Sigmoid colon (tissue), 7 donors: ENCODE measurements at places on chromosomes 5 and 9.

DNA sequence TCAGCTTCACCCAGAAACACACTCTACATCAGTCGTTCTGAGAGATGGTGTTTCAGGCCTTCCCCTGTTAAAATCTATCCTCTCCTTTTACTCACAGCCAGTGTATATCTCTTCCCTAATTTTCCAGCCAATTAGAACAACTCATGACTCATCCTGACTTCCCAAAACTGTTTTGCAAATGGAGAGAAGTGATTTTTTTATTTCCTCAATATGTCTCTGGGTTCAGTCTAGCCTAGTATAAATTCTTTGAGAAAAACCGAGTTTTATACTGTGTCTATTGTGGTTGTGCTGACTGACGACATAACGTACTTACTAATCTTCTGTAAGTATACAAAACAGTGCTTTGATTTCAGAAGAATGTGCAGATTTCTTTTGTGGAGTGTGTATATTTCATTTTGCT lies 28.4 kb upstream of the CAST start:
- H3K27me3 ChIP-seq, result no peaks in the 10 kb centered on the region
- H3K4me1 ChIP-seq, result no peaks in the 10 kb centered on the region
- no peak overlapping the region for H3K27ac ChIP-seq
- H3K4me3 ChIP-seq, result no peak overlapping the region
- DNase-seq, result no peak

DNA sequence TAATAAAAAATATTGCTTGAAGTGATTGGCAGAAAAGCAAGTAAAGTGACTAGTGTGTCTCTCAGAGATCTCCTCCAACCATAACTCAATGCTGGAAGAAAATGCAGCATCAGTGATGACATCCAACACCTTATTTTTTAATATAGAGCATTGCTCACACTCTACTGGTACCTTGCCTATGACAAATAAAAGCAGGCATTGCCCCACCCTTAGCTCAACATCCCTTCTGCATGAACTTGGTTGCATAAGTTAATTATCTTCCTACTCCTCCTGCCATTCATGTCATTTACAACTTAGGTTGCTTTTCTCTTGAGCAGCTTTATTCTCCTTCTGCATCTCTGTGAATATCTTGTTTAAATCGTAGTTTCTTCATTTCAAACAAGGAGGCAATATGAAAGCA lies 41.2 kb downstream of the FEM1C start:
- no peaks in the 10 kb centered on the region for H3K27me3 ChIP-seq
- no peak for DNase-seq
- no peaks in the 10 kb centered on the region for H3K36me3 ChIP-seq
- no peak overlapping the region for H3K27ac ChIP-seq
- H3K4me1 ChIP-seq, result peaks cover 7% of the 10 kb centered on the region
- no peak overlapping the region for H3K4me3 ChIP-seq

- DNase-seq, result no peak
- H3K36me3 ChIP-seq, result no peaks in the 10 kb centered on the region
- H3K4me3 ChIP-seq, result no peak overlapping the region
These were observed 127.0 kb downstream of the RPS23 start for GRCh38 chr5:82151204-82151603.

DNA sequence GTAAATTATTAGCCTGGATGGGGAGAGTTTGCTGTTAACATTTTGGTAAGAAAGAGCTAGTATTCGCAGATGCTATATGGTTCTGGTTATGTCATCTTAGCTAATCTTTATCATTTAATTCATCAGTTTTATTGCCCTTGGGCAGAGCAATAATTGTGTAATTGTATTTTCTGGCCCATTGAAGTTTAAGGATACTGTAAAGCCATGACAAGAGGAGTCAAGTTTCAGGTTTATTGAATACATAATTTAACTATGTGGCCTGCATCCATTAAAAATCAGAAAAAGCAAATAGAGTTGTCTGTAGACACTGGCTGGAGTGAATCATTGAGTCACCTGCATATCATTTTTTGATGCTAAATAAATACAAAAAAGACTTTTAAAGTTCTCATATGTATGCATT lies 255.8 kb downstream of the PRELID2 start:
- H3K27ac ChIP-seq, result no peak overlapping the region
- DNase-seq, result no peak
- no peaks in the 10 kb centered on the region for H3K36me3 ChIP-seq
- H3K4me3 ChIP-seq, result no peak overlapping the region

GRCh38 chr5:99068944-99069650 lies 140.3 kb upstream of the CHD1 start:
- H3K4me1 ChIP-seq, result no peaks in the 10 kb centered on the region
- H3K36me3 ChIP-seq, result no peaks in the 10 kb centered on the region
- H3K4me3 ChIP-seq, result no peak overlapping the region
- H3K27ac ChIP-seq, result no peak overlapping the region

- H3K4me3 ChIP-seq, result no peak overlapping the region
- no peak for DNase-seq
- no peaks in the 10 kb centered on the region for H3K36me3 ChIP-seq
- no peaks in the 10 kb centered on the region for H3K4me1 ChIP-seq
These were observed 9.2 kb upstream of the HABP4 start for GRCh38 chr9:96440671-96441199.

- no peaks in the 10 kb centered on the region for H3K4me1 ChIP-seq
- no peak overlapping the region for H3K27ac ChIP-seq
- no peaks in the 10 kb centered on the region for H3K27me3 ChIP-seq
- no peak overlapping the region for H3K4me3 ChIP-seq
- peak; percentile 74 for DNase-seq
These were observed 122.2 kb downstream of the FGF10 start for GRCh38 chr5:44266882-44267576.

- DNase-seq, result no peak
- H3K36me3 ChIP-seq, result no peaks in the 10 kb centered on the region
- H3K4me1 ChIP-seq, result peaks cover 8% of the 10 kb centered on the region
- H3K4me3 ChIP-seq, result no peak overlapping the region
- no peaks in the 10 kb centered on the region for H3K27me3 ChIP-seq
These were observed 76.6 kb downstream of the OTULIN start for GRCh38 chr5:14741131-14741530.

GRCh38 chr5:68730220-68730978 lies 363.4 kb upstream of the SLC30A5 start:
- no peak for DNase-seq
- H3K27me3 ChIP-seq, result no peaks in the 10 kb centered on the region
- peak overlapping the region; percentile 76 for H3K27ac ChIP-seq
- no peaks in the 10 kb centered on the region for H3K36me3 ChIP-seq
- H3K4me1 ChIP-seq, result peaks cover 14% of the 10 kb centered on the region
- H3K4me3 ChIP-seq, result no peak overlapping the region

DNA sequence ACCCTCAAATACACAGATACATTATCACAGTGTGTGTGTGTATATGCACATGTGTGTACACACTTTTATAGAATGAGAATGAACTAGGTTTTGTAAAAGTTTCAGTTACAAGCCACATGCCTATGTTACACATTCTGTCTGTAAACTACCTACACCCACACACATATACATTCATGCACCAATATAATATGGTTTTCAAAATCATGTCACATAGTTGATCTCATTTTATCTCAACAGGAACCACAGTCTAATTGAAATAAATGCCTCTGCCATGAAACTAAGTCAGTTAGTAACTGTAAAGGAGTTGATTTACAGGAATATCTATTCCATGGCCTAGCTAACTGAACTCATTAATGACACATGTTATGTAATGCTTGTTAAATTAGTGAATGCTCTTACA lies 646.6 kb downstream of the PDE4D start:
- no peaks in the 10 kb centered on the region for H3K4me1 ChIP-seq
- no peaks in the 10 kb centered on the region for H3K27me3 ChIP-seq
- H3K4me3 ChIP-seq, result no peak overlapping the region
- H3K36me3 ChIP-seq, result no peaks in the 10 kb centered on the region
- peak overlapping the region; percentile 68 for H3K27ac ChIP-seq

DNA sequence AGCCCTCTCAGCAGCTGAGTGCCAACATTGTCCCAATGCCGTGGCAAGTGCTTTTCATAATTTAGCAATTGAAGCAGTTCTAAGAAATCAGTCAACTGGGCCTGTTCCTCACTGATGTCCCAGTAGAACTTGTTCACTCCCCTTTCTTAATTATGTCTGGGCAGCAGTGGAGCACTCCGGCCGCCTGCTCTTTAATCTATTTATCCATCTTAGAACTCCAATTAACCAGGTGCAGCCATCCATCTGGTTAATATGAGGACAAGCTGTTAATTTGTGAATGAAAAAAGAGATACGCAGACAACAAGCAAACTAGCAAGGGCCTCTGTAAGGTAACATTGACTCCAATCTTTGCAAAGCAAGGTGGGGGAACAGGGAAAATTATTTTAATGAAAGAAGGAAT lies 39.4 kb downstream of the MAT2B start:
- no peaks in the 10 kb centered on the region for H3K36me3 ChIP-seq
- H3K4me1 ChIP-seq, result no peaks in the 10 kb centered on the region
- no peak for DNase-seq
- H3K4me3 ChIP-seq, result no peak overlapping the region
- H3K27ac ChIP-seq, result no peak overlapping the region
- no peaks in the 10 kb centered on the region for H3K27me3 ChIP-seq

GRCh38 chr5:95057615-95058014 lies 227.3 kb downstream of the MCTP1 start:
- H3K27ac ChIP-seq, result no peak overlapping the region
- H3K4me1 ChIP-seq, result no peaks in the 10 kb centered on the region
- H3K27me3 ChIP-seq, result no peaks in the 10 kb centered on the region
- no peak overlapping the region for H3K4me3 ChIP-seq

DNA sequence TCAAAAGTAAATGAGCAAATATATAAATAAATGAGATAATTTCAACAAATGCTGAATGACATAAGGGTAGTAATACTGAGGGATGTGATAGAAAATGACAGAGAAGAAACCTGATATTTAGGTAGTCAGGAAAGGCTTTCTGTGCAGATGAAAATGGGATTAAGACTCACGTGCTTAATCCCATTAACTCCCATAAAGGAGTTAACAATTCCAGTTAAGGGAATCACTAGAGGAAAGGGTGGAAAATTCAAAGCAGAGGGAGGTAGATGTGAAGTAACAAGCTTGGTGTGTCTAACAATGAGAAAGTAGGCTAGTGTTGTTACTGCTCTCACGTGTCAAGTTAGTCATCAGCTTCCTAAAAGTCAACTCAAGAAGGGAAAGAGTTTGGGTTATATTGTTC lies 90.5 kb upstream of the TRIM32 start:
- DNase-seq, result no peak
- H3K27me3 ChIP-seq, result no peaks in the 10 kb centered on the region
- H3K4me1 ChIP-seq, result no peaks in the 10 kb centered on the region
- H3K27ac ChIP-seq, result no peak overlapping the region
- H3K4me3 ChIP-seq, result no peak overlapping the region

GRCh38 chr5:132086277-132086794 lies 12.7 kb downstream of the CSF2 start:
- peak; percentile 82 for DNase-seq
- no peaks in the 10 kb centered on the region for H3K27me3 ChIP-seq
- H3K4me3 ChIP-seq, result no peak overlapping the region
- H3K4me1 ChIP-seq, result no peaks in the 10 kb centered on the region
- no peak overlapping the region for H3K27ac ChIP-seq
- no peaks in the 10 kb centered on the region for H3K36me3 ChIP-seq

DNA sequence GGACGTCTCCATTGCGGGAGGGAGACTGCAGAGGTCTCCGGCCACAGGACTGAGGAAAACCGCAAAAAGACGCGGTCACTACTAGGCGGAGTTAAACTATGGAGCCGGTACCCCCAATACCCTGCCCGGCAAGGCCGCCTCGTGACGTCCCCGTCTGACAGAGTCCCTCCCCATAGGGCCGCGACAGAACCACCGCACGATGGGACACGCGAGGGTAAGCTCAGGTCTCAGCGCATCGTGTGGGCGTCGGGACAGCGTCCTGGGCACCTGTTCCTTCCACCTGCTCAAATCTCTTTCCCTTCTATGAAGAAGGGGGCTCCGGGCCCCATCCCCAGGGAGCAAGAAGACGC lies 35.2 kb upstream of the GLDC start:
- peak overlapping the region; percentile 95 for H3K27ac ChIP-seq
- H3K36me3 ChIP-seq, result no peaks in the 10 kb centered on the region
- H3K27me3 ChIP-seq, result no peaks in the 10 kb centered on the region
- H3K4me3 ChIP-seq, result peak overlapping the region; percentile 73
- DNase-seq, result no peak

DNA sequence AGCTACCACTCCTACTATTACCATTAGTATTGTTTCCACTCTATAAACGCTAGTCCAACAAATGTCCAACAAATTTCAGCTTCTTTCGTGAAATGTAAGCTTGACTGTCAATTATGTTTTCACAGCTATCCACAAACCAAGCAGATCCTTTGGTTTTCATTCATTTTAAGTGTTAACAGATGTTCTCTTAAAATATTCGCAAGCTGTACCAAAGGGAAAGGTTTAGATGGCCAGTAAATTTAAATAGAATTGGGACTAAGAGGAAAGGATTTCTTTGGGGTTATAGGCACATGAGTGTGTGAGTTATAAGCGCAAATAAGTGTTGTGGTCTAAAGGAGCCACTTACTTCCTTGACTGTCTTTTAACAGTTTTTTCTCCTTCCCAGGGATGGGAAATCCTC lies 136.8 kb upstream of the ADRA1B start:
- DNase-seq, result no peak
- H3K4me1 ChIP-seq, result no peaks in the 10 kb centered on the region
- no peak overlapping the region for H3K27ac ChIP-seq

GRCh38 chr5:131460867-131461572 lies 174.0 kb downstream of the RAPGEF6 start:
- no peaks in the 10 kb centered on the region for H3K27me3 ChIP-seq
- no peak overlapping the region for H3K27ac ChIP-seq
- H3K4me1 ChIP-seq, result no peaks in the 10 kb centered on the region

- no peak overlapping the region for H3K27ac ChIP-seq
- H3K27me3 ChIP-seq, result no peaks in the 10 kb centered on the region
- peaks cover 16% of the 10 kb centered on the region for H3K4me1 ChIP-seq
These were observed 60.3 kb downstream of the DUSP1 start for GRCh38 chr5:172710676-172711075.

DNA sequence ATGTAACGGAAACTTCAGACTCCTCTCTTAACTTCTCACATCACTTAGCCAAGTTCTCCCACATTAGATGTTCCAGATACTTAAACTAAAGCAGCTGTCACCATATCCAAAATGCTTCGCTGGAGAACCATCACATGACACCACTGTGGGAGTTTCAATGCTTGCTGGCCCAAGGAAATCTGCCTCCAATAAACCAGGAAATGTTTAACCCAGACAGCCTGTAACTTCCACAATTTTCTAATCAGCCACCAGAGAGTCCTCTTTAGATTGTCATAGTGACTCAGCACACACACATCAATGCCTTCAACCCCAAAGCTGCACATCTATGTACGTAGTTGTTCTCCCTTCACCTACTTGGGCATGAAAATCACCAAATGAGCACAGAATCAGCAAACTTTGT lies 118.7 kb downstream of the LPAR1 start:
- H3K27me3 ChIP-seq, result no peaks in the 10 kb centered on the region
- H3K36me3 ChIP-seq, result no peaks in the 10 kb centered on the region
- H3K4me3 ChIP-seq, result no peak overlapping the region
- peak overlapping the region; percentile 34 for H3K27ac ChIP-seq

DNA sequence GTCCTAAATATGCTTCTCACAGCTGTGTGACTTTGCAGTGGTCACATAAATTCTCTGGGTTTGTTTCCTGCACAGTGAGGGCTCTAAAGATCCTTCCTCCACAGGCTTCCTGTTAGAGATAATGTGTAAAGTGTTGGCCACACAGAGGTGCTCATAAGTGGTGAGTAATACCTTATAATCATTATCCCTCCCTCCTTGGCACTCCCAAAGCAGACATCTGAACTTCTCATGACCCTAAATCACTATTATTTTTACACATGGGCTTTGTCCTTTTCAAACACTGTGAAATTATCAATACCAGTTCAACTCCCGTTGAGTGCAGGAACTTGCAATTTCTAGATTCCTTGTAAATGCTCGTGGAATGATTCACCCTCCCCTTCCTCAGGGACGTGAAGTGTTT lies 100.2 kb downstream of the BRINP1 start:
- H3K36me3 ChIP-seq, result no peaks in the 10 kb centered on the region
- no peak overlapping the region for H3K4me3 ChIP-seq
- no peak for DNase-seq
- no peaks in the 10 kb centered on the region for H3K27me3 ChIP-seq
